EH (cell line): ENCODE measurements at places on chromosomes 3 and 15.

DNA sequence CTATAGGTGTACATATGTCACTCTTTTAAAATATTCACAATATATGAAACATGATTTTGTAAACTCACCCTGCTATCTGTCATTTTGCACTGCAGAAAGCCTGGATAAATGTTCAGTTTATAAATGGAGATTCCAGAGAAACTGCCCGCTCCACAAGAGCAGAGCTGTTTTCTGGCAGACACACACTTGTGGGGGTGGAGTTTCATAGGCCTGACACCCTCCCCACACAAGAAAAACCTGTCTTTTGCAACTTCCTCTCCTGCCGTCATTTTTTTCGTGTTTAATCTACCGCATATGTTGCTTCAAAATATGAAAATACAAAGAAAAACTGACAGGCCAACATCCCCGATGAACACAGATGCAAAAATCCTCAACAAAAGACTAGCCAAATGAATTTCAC lies 479.0 kb downstream of the GABRG3 start:
- DNase-seq, result no peak

- no peak for DNase-seq
Measured at GRCh38 chr3:167736264-167736787, 805 bp downstream of the SERPINI1 start.

GRCh38 chr3:171334465-171334811 lies 125.8 kb downstream of the TNIK start:
- no peak for DNase-seq

- DNase-seq, result no peak
Measured at GRCh38 chr3:15791525-15791924, 6.3 kb downstream of the ANKRD28 start.

GRCh38 chr3:13083898-13084297 lies 10.7 kb upstream of the IQSEC1 start:
- DNase-seq, result no peak

GRCh38 chr3:52278510-52279069 lies at the start of gene WDR82:
Gene WDR82 (minus strand): TSS chr3:52278649. CDS start chr3:52278361, 288 bp downstream.
- peak; percentile 93 for DNase-seq

DNA sequence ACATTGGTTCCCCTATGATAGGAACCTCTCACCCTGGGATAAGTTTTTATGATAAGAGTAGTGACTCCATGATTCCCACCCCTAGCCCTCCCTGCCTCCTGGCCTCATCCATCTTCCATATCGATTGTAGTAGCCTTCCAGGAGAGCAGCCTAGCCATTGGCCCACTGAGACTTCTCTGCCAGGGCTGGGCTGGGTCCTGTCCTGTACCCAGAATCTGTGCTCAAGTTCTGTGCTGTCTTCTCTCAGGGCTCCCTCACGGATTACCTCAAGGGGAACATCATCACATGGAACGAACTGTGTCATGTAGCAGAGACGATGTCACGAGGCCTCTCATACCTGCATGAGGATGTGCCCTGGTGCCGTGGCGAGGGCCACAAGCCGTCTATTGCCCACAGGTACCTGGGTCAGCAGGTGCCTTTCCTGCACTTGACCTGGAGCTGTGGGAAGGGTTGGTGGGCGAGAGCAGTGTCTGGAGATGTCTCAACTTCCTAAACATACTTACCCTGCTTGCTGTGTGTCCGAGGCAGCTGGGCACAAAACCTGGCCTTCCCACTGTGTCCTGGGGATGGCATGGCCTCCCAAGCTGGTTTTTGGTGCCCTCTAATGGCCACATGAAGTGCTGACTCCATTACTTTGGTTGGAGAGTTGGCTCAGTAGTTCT lies 16.6 kb upstream of the EXOG start:
- peak; percentile 73 for DNase-seq

- DNase-seq, result no peak
Measured at GRCh38 chr15:54520616-54521015, 542.4 kb downstream of the UNC13C start.

GRCh38 chr3:11545186-11545851 lies 98.4 kb downstream of the VGLL4 start:
- no peak for DNase-seq

GRCh38 chr3:129688271-129688895 lies 81.9 kb upstream of the PLXND1 start:
- DNase-seq, result peak; percentile 60

DNA sequence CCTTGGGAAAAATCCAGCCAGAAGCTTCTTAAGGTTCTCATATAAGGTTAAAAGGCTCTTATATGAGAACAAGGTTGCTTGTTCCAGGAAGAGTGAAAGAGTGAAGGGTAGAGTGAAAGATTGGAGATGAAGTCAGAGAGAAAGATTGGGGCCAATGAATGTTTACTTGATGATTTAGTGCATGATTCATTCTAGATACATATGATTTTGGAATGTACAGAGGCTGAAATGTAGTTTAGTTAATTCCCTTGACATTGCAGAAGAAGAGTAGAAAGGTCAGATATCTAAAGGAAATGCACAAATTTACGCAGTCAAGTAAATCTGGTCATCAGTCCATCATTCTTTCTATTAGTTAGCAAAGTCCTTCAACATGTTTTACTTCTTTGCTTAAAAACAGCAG lies 619.8 kb upstream of the ZNF717 start:
- DNase-seq, result no peak

- no peak for DNase-seq
Measured at GRCh38 chr15:93570527-93570926, 481.5 kb upstream of the RGMA start.

GRCh38 chr3:127396473-127396872 lies 108.6 kb upstream of the PRR20G start:
- no peak for DNase-seq

DNA sequence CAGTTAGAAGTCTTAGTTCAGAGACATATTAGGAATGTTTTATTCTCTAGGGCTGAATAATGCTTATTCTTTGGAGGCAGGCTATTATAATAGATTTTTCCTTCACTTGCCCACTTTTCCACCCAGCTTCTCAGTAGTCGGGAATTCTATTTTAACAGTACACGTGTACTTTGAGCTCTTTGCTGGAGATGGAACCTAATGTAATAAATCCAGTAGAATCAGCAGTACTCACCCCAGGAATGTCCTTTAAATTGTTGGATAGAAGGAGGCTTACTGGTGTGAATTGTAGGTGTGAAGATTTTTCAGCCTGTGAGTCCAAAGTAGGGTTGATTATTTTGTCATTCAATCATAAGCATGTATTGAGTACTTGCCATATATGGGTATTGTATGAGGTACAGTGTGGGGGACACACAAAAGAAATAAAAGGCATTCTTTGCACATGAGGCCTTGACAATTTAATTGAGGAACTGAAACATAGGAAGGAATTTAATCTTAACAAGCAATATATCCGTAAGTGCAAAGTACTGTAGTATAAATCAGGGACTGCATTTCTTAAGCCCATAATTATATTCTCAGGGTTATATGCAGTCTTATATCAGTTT lies 29.5 kb upstream of the MGA start:
- DNase-seq, result no peak

- DNase-seq, result no peak
Measured at GRCh38 chr15:46815765-46816164, 901.5 kb upstream of the SEMA6D start.

GRCh38 chr15:68599560-68600071 lies 20.8 kb downstream of the CORO2B start:
- DNase-seq, result peak; percentile 88

DNA sequence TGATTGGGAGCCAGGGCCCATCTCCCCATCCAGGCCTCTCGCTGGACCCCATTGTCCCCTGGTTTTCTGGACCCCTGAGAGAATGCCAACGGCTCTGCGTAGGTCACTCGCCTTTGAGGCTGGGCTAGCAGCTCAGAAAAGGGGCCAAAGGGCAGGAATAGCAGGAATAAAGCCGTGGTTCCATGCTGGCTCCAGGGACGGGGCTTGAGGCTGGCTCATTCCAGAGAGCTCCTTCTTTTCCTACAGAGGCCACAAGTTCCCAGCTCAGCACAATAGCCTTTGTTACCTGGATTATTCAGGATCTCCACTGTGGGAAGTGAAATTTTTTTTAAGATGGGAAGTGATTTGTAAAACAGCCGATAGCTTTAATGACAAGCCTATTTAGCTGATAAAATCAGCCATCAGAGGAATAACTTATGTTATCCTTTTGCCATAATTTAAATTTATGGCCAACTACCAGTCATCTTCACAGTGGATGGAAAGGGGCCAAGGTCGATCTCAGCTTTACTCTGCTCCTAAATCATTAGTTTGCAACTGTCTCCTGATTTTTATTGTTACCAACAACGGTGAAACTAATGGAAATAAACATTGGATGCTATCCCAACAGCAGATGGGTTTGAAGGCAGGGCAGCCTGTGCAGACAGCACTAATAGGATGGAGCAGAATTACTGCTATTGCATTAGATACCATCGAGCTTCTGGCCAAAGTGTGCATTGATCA lies 124.3 kb downstream of the TMEM266 start:
- no peak for DNase-seq

- no peak for DNase-seq
Measured at GRCh38 chr15:70348226-70348543, 250.5 kb upstream of the TLE3 start.

- DNase-seq, result no peak
Measured at GRCh38 chr3:44074181-44074580, 167.5 kb upstream of the TOPAZ1 start.

DNA sequence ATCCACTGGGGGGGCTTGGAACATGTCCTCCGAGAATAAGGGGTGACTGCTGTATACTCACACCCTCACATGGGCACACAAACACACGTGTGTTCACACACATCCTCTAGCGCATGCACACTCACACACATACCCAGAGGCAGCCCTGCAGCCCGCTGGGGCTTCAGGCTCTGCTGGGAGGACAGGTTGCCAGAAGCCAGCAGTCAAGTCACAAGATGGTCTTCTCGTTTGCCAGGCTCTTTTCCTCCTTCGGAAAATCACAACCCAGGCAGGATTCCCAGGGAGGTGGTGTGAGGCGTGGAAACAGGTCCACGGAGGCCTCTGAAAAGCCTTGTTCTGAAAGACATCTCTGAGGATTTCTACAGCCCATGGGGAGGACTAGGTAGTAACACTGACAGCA lies 26.8 kb downstream of the MEGF11 start:
- DNase-seq, result no peak

DNA sequence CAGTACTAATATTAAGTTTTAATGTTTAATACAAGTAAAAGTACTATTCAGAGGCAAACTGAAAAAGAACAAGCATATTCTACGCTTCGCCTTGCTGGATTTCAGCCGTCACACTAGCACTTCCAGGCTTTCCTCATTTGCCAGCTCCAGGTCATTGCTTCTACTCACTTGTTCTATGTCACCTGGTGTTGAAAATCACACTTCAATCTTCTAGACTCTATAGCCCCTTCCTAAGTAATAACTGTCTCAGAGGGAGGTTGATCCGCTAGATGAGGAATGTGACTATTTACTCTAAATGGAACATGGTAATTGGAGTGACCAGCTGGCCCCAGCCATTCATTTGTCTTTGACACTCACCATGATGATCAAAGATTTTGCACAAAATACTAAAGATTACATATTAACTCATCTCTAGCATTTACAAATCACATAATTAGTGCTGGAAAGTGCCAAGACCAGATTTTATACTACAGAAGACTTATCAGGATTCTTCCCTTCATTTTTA lies 92.0 kb downstream of the GAP43 start:
- no peak for DNase-seq

- DNase-seq, result no peak
Measured at GRCh38 chr3:122098611-122099010, 43.4 kb downstream of the CD86 start.

GRCh38 chr15:60918234-60918959 lies 310.7 kb downstream of the RORA start:
- no peak for DNase-seq

GRCh38 chr15:28014623-28015200 lies 84.4 kb downstream of the OCA2 start:
- DNase-seq, result no peak

- no peak for DNase-seq
Measured at GRCh38 chr3:195116407-195117185, 154.4 kb downstream of the XXYLT1 start.

- DNase-seq, result no peak
Measured at GRCh38 chr3:144052275-144052674, 80.7 kb downstream of the DIPK2A start.

DNA sequence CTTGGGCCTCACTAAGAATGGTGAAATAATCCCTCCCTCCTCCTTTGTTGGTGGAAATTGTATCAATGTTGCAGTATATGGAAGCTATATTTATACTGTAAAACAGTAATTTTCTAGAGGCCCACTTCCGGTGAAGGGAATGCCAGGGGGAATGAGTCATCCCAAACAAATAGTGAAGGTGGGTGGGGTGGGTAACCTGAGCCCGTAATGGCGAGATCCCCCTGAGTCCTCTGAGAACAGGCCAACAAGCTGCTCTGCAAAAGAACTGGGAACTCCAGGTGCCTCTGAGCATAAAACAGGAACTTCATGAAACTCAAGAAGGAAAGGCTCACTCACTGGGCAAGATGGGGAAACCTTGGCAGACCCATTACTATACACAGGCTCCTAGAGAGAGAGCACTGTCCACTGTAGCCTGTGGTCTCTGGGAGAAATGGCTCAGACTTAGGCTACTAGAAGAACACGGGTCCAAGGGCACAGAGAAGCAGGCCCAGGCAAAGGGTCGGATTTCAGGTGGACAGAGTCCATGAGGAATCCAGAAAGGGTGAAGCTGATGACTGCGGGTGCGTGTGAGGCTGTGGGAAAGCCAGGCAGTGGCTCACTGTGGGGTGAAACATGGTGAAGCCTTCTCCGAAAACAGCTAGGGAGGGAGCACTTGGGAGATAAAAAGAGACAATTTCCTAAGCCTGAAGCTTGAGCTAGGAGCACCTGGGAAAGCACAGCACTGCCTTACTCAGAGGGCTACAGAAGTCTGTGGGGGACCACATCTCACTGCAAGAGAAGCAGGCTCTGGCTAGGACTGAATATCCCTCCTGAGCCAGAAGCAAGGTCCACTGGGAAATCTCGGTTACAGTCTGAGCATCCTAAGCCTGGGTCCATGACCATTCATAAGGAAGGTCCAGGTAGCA lies 19.8 kb downstream of the LARP6 start:
- peak; percentile 80 for DNase-seq

GRCh38 chr15:85501574-85501973 lies 121.2 kb downstream of the AKAP13 start:
- no peak for DNase-seq

GRCh38 chr3:64365877-64366276 lies 140.6 kb upstream of the PRICKLE2 start:
- DNase-seq, result no peak

DNA sequence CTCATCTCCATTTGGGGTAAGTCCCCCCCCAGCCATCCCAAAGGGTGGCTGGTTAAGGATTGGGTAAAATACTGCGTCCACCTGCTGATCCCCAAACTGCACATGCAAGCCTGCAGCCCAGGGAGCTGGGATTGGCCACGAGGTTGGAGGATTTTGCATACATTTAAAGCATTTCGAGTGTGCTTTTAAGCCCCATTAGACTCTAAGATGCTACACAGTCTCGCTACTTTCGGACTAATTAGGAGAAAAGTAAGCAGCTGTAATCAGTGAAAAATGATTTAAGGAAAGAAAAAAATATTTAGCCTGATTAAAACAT lies 23.9 kb downstream of the SLC6A6 start:
- DNase-seq, result no peak

GRCh38 chr3:46663591-46664135 lies 29.8 kb downstream of the ALS2CL start:
- peak; percentile 27 for DNase-seq

GRCh38 chr3:2568156-2568555 lies 469.5 kb downstream of the CNTN4 start:
- no peak for DNase-seq
